Suppressor macrophage treated with lipopolysaccharide for 1 hour (primary cell): ENCODE measurements at places on chromosomes 1 and 21.

- DNase-seq, result no peak
Observed at GRCh38 chr1:85334962-85335361, 58.5 kb upstream of the BCL10 start.

DNA sequence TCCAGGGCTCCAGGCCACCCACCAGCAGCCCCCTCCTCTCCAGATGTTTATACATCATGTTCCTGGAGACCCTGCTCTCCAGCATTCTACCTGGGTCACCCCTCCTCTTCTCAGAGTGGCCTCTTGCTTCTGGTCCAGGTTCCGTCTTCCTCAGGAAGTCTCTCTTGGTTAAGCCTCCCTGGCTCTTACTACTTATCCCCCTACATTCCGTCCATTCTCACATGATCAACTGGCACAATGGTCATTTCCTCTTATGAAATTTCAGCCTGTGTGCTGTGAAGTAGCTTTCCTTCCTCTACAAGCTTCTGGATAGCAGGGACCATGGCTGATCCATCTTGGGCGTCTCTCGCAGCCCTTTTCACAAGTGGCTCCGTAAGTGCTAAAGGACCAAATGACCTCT, 33.9 kb upstream of the ATP2B4 start:
- DNase-seq, result peak; percentile 79

- DNase-seq, result no peak
Observed at GRCh38 chr1:201766131-201766866, 62.7 kb upstream of the IPO9 start.

GRCh38 chr1:232383455-232384123, 246.3 kb downstream of the SIPA1L2 start:
- no peak for DNase-seq

DNA sequence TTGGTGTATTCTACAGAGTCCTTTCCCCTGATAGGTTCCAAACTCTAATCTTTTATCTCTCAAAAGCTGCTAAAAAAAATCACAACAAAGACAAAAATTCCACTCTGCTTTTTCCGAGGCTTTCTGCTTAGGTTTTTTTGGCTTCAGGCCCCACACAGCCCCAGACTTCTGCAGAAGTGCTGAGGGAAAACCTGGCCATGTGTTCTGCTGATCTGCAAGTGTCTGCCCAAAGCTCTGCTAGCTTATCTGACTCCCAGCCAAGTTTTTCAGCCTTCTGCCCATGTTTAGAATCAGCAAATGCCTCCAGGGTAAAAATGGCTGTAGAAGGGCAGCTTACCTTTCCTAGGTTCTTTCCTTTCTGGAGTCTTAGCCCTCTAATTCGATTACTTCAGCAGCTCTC, 28.4 kb downstream of the DISP3 start:
- no peak for DNase-seq
